ENCODE measurements at places on chromosomes 12 and 14.

DNA sequence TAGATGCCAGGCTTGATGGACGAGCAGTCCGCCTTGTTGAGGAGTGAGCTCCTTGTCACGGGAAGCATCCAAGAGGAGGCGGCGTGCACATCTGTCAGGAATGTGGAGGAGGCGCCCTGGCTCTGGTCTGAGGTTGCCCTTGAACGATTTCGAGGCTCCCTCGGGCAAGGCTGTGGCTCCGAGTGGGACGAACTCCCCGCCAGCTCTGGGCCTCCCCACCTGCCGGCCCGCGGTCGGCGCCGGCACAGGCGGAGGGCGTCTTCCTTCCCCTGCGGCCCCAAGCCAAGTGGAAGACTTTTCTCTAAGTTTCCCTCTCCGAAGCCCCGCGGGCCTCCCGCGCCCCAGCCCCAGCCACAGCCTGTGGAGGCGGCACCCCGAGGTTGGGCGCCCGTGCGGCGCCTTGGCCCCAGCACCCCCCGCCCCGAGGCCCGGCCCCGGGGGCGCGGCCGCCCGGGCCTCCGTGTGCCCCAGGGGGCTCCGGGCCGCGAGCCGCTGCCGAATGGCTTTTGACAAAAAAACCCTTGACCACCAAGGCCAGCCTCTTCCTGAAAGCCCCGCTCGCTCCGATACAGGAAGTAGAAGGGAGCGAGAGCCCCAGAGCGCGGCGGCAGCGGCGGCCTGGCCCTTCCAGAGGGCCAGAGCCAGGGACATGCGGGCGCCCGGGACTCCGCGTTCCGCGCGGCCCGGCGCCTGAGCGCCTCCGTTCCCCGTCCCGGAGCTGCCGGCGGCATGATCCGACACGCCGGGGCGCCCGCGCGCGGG, at the start of gene RIN3:
Gene RIN3 (plus strand): TSS at position 578 of the 762 bp plus-strand sequence. CDS start 152 bp downstream, at position 730.
- DNase-seq: peak; percentile 50

GRCh38 chr14:53350866-53351265, 197.7 kb upstream of the DDHD1 start:
- DNase-seq: no peak

- DNase-seq: no peak
These were observed 267 bp downstream of the CFAP251 start for GRCh38 chr12:121918679-121919038.

- peak; percentile 44 for DNase-seq
These were observed 35.1 kb downstream of the ATF7IP start for GRCh38 chr12:14400599-14400998.

- DNase-seq: no peak
These were observed 134.4 kb upstream of the FGD4 start for GRCh38 chr12:32264961-32265360.

GRCh38 chr14:94659901-94660300, 47.7 kb downstream of the SERPINA3 start:
- DNase-seq: no peak

DNA sequence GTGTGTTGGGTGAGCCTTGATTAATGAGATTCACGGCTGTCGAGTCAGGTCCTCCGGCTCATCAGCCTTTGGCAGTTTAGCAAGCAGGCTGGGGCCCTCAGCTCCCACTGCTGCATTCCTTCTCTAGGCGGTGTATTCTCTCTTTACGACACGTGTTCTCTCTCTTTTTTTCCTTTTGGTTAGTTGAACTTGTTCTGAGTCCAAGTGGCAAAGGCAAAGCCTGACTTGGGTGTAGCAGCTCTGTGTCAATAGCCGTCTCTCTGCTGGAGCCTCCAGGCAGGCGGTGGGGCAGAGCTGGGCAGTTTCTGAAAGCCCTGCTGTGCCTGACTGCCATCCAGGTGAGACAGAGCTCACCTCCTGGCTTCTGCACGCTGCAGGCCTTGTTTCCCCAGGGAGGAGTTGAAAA, 46.6 kb downstream of the SUSD6 start:
- DNase-seq: no peak

DNA sequence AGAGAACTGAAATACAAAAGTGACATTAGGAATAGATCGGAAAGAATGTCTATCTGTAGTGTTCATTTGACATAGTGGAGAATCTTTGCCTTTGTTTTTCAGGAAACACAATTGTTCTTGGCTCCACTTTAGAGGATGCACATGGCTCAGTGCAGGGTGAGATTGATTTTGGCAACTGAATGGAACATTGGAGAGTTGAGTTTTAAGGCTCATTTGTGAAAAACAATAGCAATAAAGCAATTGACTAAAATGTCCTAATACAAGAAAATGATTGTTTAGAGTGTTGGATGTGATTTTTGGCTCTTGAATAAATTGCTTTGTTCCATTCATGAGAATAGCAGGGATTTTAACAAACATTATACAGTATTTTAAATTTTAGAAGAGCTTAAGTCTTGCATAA, 116.4 kb downstream of the SLC38A1 start:
- no peak for DNase-seq

DNA sequence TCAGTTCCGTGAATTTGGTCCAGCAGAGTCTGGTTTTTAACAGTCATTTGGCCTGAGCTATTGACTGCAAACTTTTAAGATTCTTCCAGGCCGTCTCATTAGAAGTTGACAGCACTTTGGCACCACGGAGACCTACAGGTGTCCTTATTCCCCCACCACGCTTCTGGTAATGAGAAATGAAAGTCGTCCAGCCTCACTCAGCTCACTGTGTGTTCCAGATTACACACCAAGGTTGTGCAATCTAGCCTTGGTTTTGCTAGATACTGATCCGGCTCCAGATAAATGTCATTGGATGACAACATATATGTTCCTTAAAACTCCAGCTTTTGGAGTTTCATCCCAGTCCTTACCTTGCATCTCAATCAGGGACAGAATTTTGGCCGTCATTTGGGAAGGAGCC, 210.4 kb downstream of the CHST11 start:
- DNase-seq: no peak

GRCh38 chr14:83908419-83908818, 1621.5 kb upstream of the FLRT2 start:
- DNase-seq: no peak

DNA sequence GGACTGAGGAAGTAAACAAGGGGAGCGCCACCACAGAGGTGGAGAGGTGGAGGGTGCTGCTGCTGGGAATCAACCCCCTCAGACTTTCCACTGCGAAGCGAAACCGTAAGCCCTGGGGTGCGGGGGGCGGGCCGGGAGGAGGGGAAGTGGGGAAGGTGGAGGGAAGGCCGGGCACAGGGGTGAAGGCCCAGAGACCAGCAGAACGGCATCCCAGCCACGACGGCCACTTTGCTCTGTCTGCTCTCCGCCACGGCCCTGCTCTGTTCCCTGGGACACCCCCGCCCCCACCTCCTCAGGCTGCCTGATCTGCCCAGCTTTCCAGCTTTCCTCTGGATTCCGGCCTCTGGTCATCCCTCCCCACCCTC, at the start of gene LAG3:
Gene LAG3 (plus strand): TSS at position 190 of the 365 bp plus-strand sequence. CDS start 333 bp downstream, outside the sequence.
- DNase-seq: peak; percentile 49

DNA sequence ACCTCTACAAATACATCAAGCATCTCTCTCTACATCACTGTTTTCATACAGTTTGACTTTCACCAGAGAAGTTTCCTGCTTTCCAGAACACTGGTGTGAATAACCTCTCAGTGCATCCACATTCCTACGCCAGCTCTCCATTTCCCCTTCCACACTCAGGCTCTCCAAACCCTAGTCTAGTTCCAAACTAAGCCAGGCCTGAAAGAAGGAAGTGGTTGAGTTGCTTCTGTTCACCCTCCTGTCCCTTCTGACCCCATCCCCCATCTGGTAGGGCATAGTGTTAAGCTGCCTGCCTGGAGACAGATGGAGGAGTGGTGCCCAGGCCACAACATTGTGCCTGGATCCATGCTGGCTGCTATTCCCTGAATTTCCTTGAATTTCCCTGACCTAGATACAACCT, 132.4 kb downstream of the GPR65 start:
- no peak for DNase-seq

DNA sequence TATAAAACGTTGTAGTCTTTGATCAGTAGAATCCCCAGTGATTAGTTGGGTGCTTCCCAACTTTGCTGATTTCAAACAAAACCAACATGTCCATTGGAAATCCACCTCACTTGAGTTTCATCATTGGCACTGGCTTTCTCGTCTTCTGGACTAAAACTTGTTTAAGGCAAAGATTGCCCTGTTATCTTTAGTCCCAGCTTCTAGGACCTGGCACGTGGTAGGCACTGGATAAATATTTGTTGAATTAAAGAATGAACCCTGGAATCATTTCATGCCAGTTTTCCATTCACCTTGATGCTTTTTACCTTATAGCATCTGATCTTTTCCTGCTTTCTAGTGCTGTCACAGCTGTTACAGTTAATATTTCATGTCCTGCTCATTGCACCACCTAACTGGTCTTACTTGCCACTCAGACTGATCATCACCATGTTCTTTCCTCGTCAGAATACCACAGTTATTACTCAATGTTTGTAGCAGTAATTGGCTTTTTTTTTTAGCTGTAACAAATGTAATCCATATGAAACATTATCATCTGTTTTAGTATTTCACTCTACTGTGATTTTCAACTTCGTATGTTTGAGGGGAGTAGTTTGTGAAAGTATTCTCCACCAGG, 7.3 kb upstream of the C12orf50 start:
- DNase-seq: no peak

- DNase-seq: no peak
These were observed 2.4 kb downstream of the AGAP2 start for GRCh38 chr12:57735952-57736740.

DNA sequence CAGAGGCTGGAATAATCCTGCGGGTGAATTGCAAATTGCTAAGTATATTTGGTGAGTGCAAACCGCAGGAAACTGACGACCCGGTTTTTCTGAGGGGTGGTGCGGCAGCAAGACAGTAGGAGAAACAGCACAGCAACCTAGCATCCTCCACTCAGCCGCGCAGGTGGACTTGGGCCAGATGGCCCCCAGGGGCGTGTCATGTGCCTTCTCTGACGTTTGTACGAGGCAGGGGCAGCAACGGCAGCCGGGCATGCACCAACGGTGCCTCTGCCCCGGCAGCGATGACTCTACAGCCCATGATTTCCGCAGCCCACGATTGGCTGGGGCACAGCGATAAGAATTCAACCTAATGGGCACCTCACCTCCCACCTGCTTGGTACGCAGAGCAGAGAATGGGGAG, 11.1 kb upstream of the CLEC2A start:
- peak; percentile 9 for DNase-seq

GRCh38 chr14:53967606-53968005, 11.0 kb upstream of the BMP4 start:
- DNase-seq: no peak

DNA sequence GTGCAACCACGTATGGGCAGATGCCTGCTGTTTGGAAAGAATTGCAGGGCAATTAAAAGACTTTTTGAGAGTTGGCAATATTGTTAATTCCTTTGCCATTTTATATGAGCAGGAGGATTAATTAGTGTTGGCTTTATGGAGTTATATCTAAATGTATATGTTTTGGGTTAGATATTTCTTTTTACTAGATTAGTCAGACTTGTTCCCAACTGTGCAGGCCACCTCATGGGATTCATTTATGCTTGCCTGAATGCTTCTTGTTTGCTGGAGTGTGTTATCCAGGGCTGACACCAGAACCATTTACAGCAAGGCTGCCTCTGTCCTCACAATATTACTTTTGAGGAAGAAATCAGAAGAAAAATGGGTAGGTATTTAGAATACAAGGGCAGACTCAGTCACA, 192.5 kb downstream of the KTN1 start:
- DNase-seq: no peak

DNA sequence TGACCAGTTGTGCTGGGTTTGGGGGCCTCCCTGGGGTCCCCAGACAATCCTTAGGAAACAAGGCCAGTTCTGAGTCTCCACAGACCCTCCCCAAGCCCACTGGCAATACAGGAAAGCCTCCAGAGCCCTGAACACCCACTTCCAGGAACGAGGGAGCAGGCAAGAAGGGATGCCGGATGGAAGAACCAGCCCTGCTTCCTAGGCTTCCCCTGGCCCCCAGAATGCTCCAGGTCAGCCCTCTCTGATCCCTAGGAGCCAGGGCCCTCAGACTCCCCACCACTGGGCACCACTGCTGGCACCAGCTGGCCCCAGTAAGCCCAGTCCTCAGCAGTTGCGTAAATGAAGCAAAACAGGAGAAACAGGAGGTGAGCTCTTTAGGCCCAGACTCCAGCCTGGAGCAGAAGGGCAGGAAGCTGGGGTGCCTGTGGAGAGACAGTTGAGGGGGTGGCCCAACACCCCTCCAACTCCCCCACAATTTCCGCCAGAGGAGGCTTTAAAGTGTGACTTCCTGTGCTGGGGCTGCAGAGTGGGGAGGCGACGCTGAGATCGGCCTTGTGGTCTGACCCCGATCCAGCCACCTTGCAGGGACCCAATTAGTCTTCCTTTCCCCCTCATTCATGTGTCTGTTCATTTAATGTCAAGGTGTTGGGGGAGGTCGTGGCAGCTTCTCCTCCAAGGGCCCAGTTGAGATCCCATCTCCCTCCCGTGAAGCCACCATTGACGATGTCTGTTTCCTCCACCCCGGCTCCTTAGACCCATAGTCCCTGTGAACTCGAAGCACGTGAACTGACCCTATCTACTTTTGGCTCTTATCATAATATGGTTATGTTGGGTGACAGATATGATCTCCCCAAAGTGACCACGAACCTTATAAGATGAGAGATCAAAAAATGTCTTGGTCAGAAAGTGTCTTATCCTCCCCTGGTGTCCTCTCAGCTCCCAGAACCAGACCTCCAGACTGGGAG, 4.7 kb downstream of the TNFRSF1A start:
- DNase-seq: peak; percentile 79

DNA sequence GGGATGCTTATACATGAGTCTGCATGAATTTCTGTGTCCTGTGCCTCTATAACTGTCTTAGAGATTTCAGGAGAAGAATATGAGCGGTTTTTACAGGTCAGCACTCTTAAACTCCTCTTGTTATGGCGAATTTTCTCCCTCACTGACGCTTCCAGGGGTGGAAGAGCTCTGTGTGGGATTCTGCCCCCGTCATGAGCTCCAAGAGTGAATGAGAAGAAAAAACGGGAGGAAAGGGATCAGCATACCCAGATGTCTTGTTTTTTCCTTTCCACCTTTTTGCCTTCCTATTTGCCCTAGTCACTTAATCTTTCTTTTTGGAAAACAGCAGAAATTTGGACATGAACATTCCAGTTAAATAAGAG, 651 bp downstream of the PFKM start:
- no peak for DNase-seq

DNA sequence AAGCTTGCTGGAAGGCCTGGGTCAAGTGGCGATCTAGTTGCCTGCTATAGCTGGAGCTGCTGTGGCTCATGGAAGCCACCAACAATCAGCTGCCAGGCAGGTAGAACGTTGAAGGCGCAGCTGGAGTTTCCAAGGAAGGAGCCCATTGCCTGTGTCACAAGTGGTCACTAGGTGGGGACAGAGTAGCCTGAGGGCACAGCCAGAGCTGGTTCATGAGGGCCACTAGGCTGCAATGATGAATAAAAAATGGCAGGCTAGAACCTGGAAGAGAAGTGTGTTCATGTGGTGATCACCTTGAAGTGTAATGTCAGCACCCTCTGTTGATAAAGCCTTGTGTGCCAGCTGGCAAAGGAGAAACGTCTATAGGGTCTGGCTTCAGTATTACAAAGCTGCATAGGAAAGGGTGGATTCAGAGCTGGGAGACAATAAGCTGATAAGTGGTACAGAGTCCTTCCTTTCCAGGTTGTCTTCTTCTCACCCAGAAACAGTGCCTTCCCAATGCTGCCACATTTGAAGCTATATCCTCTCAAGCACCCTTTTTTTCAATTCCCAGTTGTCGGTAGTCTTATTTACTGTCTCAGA, 165.8 kb downstream of the EMP1 start:
- DNase-seq: peak; percentile 15
